ENCODE measurements at places on chromosomes 6 and 20.
A peak's percentile ranks its signal among the peaks of the same experiment; 100 is the strongest.

DNA sequence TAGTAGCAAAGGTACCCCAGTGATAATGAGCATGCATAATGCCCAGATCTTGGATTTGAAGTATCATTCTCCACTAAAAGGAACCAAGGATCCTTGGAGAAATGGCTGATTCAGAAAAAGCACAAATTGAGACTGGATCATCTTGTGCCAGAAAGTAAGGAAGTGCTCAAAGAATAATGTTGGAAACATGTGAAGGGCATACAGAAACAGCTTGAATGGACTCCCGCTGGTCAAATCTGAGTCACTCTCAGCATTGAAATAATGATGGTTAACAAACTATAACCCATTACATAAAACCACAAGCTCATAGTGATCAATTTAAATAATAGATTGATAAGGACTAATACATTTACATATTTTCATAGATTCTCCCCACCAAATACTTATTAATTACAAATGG, 3.6 kb upstream of the OSTM1 start:
- no peak for DNase-seq

- DNase-seq, result peak; percentile 44
Observed at GRCh38 chr6:144284783-144285547, at the start of gene UTRN. TSS of gene UTRN (plus strand) at chr6:144285335. CDS start at chr6:144291829, 6,494 bp downstream.

GRCh38 chr6:9186148-9186547, 750.8 kb upstream of the SLC35B3 start:
- no peak for DNase-seq

GRCh38 chr6:89989742-89990141, 95.5 kb downstream of the GJA10 start:
- DNase-seq, result no peak

DNA sequence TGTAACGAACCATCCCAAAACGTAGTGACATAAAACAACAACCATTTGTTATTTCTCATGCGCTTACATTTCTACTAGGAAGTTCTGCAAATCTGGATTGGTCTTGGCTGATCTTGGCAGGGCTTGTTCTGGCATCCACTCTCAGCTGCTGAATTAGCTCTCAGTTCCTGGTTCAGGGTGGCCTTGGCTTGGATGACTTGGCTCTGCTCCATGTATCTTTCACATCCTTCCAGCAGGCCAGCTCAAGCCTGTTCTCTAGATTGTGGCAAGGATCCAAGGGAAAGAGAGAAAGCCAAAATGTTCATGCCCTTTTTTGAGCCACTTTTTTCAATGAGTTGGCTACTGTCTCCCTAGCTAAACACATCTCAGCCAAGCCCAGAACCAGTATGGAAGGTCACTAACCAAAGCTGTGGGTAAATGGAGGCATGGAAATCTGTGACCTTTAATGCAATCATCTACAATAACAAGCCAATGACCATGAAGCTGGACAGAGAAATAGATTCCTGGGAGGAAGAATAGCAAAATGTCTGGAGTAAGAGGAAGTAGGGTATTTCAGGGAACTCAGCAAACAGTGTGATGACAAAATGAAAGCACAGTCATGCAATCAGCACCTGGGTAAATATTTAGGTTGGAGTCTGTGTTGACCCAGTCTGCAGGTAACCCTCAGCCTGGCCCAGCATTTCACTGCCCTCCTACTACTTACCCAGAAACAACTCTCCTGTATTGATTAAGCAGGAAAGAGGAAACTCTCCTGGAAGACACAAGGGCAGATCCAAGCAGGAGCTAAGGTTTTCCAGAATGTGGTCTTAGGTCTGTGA, 32.7 kb upstream of the SNAP25 start:
- DNase-seq, result peak; percentile 38

DNA sequence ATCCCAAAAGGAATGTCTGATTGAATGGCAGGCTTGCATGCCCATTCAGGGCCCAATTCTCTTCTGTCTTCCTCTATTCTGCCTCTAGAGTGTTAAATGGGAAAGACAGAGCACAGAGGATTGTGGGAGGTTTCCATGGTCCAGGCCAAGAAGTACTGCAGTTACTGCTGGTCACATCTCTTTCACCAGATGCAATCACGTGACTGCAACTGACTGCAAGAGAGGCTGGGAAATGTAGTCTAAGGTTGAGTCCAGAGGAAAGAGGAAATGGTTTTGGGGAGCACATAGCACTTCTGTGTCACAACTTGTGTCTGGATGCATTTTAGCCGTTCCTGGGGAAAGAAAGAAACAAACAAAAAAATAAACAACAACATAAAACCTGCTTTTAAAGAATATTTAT, 336.4 kb upstream of the BTBD3 start:
- DNase-seq, result no peak
